Occipital lobe (tissue), 3 donors: ENCODE measurements at places on chromosomes 4 and X.

GRCh38 chr4:112031712-112032328 lies 113.4 kb upstream of the FAM241A start:
- no peak for DNase-seq

GRCh38 chr4:6932918-6933317 lies 23.3 kb downstream of the TBC1D14 start:
- DNase-seq, result no peak

- DNase-seq, result no peak
Measured at GRCh38 chrX:10450959-10451355, 169.4 kb downstream of the MID1 start.

DNA sequence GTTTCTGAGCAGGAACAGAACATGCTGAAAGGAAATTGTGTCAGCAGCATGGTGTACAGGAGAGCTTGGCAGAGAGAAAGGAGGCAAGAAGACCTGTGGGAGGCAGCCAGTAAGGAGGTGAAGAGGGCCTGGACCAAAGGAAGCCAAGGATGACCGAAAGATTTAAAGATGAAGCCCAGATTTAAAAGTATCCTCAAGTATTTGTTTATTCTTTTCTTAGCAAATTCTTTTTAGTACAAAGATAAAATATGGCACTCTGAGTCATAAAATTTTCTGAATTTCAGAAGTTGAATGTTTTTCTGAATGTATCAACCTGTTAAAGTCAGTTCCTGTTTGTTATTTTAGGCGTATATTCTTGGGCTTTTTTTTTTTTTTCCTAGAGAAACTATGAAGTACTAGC lies 3.5 kb downstream of the PKD2 start:
- DNase-seq, result no peak

- DNase-seq, result no peak
Measured at GRCh38 chrX:18448416-18448815, 23.0 kb downstream of the CDKL5 start.

DNA sequence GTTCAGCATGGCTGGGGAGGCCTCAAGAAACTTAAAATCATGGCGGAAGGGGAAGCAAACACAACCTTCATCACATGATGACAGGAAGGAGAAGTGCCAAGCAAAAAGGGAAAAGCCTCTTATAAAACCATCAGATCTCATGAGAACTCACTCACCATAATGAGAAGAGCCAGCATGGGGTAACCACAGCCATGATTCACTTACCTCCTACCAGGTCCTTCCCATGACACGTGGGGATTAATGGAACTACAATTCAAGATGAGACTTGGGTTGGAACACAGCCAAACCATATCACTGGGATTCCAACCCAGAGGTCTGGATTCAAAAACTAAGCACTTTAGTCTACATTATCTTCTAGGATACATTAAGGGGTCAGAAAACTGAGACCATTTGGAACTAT lies 609.6 kb upstream of the SPANXN1 start:
- no peak for DNase-seq

- no peak for DNase-seq
Measured at GRCh38 chr4:147581606-147582350, 35.4 kb upstream of the TMEM184C start.

DNA sequence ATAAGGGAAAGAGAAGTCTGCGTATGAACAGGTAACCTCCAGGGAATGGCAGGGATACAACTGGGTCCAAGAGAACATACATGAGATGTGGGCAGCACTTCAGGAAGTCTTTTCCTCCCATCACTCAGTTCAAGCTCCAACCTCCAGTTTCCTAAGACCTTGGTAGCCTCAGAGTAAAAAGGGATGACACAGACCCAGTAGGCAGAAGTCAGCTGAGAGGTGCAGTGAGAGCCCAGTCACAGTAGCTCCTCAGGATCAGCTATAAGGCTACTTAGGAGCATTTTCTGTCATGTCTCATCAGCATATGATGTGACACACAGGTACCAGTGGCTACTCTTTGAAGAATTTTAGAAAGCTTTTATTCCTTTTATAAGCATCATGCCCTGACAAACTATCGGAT lies 12.5 kb upstream of the STS start:
- DNase-seq, result no peak

GRCh38 chr4:57318703-57319102 lies 208.5 kb upstream of the IGFBP7 start:
- no peak for DNase-seq

DNA sequence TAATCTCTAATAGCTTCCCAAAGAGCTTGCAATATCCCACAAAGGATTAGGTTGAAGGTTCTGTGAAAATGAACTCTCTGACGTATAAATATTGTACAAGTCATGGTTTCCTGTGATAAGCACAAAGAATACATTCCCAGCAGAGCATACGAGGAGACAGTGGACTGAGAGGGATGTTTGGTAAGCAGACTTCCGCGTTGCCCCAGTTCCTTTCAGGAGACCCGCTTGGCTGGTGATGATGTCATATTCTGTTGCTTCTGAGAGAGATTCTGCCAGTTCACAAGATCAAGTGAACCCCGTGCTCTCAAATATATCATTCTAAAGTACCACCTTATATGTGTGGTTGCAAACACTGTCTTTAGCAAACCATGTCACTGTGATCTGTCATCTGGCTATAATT lies 323.9 kb upstream of the CASK start:
- DNase-seq, result no peak

- no peak for DNase-seq
Measured at GRCh38 chr4:98555798-98556445, 102.5 kb downstream of the TSPAN5 start.

DNA sequence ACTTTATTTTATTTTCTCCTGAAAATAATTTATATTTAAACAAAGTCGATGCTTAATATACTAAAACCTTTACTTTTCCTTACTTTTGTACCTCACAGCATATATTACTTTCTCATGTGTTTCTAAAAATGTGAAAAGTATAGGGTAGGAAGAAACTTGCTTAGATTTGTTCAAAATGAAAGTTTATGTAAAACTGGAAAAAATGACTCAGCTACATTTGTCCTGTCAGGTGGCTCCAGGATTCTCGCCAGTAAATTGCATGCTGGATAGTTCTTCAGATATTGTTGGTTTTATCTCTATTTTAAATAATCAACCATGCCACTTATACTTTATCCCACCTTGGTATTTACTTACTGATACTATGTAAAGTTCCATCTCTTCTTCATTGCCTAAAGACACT lies 159.2 kb upstream of the NDST4 start:
- no peak for DNase-seq

DNA sequence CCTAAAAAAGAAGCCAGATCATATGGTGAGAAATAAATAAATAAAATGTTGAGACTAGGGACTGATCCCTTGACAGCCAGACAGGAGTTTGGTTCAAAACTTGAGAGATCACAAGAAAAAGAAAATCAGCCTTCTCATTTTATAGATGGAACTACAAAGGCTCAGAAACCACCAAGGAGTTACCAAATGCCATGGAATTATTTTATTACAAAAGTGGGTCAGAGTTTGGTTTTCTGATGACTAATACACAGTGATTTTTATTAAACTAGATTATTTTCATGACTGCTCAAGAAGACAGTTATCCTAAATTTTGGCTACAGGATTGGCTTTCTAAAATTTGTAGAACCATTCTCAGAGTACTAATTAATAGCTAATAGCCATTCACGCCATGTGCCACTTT lies 6.2 kb downstream of the CXCL1 start:
- no peak for DNase-seq

- DNase-seq, result no peak
Measured at GRCh38 chrX:15781961-15782699, 8.2 kb upstream of the ZRSR2 start.

DNA sequence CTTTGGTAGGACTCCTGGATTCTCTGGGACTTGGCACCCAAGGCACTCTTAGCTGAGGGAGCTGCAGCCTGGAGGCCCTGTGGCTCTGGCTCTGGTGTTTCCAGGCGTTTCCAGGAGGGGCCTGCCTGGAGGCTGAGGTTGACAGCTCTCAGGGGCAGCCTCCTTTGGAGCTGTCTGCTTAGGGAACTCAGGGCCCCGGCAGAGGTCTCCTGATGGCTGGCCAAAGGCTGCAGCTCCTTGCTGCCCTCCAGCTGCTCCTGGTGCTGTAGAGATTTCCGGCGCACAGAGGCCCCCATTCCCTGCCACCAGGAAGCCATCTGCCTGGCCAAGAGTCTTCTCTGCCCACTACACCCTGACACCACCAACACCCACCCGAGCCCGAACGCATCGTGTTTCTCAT lies 25.3 kb upstream of the ARHGEF38 start:
- DNase-seq, result no peak

DNA sequence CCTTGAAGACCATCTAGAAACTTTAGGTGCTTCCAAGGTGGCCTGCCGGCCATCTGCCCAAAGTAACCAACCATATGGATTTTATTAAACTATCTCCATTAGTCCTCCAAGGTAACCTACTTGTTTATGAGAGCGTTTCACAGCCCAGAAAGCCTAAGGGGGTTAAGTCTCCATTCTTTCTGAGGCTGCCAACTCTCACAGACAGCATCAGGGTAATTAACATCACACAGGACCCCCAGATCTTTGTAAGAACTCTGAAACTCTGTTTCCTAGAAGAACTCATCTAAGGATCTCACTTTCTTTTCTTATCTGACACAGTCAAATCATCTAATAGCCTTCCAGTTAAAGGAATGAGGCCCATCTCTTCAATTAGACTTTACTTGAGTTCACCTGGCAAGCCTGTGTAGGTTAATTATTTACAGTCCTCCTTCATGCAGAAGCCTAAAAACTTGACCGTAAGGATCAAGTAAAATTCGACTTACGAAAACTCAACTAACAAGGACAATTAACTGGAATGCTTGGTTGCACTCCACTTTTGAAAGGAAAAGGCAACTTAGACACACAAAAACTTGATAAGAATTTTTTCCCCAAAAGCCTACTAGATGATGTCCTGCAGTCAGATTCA lies 252.5 kb downstream of the GRIA3 start:
- DNase-seq, result no peak

DNA sequence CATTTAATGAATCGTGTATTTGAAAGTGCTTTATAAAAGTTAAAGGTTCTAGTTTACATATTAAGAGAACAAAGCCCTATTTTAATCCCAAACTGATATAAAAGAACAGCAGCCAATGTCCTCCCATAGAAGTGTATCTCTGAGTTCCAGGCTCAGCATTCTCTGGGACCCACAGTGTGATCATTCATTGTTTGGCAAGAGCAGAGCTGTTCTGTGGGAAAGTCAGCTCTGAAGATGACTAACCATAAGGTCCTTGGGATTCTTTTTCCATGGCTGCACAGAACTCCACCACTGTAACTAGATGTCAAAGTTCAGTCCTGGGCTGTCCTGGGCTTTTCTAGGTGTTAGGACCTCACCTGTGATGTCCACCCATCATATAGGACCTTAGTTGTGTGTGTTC lies 157.0 kb upstream of the TLL1 start:
- DNase-seq, result no peak

DNA sequence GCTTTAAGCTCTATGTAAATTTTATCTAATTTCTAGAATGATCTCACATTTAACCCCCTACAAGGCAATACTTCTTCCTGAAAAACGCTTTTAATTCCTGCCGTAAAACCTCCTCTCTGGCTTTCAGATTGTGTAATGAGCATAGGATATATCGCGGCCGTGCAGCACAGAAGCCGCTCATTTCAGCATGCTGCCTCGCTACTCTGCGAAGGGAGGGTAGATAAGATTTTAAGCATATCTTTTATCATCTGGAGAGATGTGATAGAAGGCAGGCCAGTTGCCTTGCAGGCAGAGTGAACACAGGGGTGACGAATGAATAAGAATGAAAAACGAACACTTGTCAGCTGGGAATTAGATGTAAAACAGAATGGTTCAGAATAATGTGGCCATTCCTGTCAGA lies 265.5 kb downstream of the UNC5C start:
- no peak for DNase-seq

DNA sequence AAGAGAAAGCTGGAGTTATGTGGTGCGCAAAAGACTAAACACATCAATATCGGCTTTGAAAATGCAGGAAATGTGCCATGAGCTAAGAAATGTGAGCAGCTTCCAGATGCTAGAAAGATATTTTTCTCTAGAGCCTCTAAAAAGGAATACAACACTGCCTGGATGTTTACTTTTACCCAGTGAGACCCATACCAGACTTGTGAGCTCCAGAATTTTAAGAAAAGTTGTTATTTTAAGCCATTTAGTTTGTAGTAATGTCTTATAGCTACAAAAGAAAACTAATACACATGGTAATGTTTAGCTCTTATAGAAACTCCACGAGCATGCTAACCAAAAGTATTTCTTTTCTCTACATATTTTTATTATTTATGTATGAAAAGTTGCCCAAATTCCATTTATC lies 1389.4 kb downstream of the C4orf33 start:
- DNase-seq, result no peak

- no peak for DNase-seq
Measured at GRCh38 chr4:77911842-77912450, 49.3 kb downstream of the MRPL1 start.

DNA sequence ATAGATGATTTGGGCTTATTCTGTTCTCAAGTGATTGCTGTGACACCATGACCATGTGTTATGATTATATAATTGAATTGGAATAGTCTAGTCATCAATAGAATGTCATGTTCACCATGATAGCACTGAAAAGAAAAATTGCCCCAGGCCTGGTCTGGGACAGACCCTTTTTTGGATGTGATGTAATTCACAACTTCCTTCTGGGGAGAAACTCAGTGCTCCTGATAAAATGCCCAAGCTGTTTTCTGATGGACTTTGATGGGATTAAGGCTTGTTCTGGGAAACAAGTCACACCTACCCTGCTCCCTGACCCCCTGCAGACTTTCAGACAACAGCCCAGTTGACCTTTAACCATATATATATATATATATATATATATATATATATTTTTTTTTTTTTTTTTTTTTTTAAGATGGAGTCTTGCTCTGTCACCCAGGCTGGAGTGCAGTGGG lies 65.3 kb downstream of the RHOH start:
- DNase-seq, result no peak

DNA sequence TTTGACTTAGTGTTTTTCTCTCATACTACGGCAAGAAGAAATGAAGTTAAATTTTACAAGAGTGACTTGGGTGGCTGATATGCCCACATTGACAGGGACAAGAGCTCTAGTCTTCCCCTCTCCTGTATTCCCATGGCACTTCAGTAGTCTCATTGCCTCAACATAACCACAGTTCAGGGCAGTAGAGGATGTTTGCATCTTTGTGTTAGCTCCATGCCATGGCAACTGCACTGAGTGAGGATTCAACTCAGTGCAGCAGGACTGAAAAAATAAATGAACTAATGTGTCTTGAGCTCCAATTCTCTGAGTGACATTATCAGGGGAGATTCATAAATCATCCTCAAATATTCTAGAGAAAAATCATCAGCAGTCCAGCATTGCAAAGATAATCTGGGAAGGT lies 78.8 kb downstream of the TET2 start:
- no peak for DNase-seq

- DNase-seq, result no peak
Measured at GRCh38 chr4:166816890-166817289, 417.4 kb downstream of the SPOCK3 start.

GRCh38 chrX:76987381-76987780 lies 459.8 kb upstream of the FGF16 start:
- no peak for DNase-seq

DNA sequence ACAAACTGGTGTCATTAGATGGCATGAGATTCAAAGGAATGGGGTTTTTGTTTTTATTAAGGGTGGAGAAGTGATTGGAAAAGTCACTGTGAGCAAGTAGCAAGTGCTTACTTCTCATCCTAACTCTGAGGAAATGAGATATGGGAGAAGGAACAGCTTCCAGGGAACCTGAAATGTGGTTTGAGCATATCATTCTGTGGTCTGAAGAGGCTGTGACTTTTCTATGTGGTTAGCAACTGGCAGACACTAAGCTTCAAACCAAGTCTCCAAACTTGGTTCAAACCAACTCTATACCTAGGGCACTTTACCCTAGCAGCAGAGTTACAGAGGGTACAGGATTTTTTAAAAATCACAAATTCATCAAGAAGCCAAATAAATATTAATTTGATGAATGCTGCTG lies 58.2 kb downstream of the DCLK2 start:
- no peak for DNase-seq
